Activated CD8-positive, alpha-beta memory T cell treated with anti-CD3 and anti-CD28 coated beads for 24 hours (primary cell): ENCODE measurements at places on chromosomes 3 and 15.

DNA sequence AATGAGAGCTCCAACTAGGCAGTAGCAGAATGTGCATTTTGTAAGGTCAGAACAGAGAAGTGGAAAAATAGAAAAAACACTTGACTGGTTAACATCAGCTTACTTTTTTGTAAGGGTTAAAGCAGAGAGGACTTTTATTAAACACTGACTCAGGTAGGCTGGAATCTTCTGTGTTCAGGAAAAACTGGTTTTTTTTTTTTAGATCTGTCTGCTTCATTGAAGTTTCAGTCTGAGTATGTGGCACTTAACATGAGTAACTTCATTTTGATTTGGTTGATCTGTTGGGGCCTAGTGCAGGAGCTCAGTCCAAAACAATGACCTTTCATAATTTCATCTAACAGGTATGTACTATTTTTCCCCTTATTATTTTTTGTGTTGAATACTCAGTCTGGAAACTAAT lies 141.1 kb downstream of the DOCK3 start:
- no peak for DNase-seq

DNA sequence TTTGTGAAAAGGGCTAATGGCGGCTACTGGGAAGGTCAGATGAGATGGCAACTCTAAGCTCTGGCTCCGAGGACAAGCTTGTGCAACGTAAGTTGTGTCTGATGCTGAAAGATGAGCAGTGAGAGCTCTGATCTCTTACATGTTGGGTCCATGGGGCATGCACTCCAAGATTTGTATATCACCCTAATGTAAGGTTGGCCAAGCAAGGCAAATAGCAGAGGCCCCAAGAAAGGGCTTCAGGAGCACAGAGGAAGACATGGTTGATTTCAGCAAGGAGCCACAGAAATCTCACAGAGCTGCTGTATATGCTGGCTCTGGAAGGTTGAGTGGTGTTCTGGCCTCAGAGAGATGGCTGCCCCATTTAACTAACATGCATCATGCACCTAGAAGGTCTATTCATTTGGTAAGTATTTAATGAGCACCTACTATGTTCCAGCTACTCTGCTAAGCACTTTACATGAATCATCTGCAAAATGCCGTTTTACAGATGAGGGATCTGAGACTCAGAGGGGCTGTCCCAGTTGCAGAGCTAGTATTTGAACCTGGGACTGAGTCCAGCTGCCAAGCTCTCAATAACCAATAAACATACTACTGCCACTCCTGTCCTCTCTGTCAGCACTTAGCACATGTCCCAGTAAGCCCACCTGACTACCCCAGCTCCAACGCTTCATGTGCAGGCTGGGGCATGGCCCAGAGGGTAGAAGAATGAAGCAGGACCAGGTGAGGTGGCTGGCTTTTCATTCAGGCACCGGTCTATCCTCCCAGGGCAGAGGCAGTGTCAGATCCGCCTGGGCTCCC lies 27.8 kb upstream of the ATP2B2 start:
- DNase-seq = peak; percentile 28

- DNase-seq = no peak
Measured at GRCh38 chr3:54079730-54080325, 42.5 kb upstream of the CACNA2D3 start.

GRCh38 chr15:49628379-49628778 lies 7.5 kb downstream of the DTWD1 start:
- DNase-seq = no peak

DNA sequence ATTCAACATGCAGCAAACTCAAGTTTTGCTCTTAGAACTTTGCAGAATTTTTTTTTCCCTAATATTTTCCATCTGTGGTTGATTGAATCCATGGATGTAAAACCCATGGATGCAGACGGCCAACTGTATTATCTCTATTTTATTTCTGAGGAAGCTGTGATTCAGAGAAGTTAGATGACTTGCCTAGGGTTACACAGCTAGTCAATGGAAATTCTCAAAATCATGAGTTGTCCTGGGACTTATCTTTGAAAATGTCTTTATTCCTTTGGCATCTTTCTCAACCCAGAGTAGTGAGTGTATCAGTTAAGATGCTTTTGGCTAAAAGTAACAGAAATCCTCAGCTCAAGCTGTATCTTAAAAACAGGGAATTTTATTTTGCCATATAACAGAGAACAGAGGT lies 107.9 kb upstream of the GALNT15 start:
- no peak for DNase-seq

GRCh38 chr3:18481946-18482548 lies 56.9 kb upstream of the SATB1 start:
- no peak for DNase-seq

DNA sequence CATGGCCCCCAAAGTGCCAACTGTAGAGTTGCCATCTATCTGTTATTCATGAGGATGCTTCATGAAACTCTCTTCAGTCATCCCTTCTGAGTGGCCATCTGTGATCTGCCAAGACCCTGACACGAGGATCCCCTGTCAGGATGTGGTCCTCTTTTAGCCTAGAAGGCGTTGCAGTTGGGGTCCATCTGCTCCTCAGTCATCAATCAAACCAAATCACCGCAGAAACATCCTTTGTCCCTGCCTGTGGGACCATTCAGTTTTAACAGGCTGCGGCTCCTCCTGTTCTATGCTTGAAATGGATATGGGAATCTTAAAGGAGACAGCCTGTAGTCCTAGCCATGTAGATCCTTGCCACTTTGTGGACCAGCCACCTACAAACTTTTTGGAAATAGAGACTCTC lies 5.9 kb upstream of the RPS27L start:
- DNase-seq = no peak

GRCh38 chr3:95341314-95341713 lies 1278.5 kb downstream of the NSUN3 start:
- no peak for DNase-seq

GRCh38 chr3:180280555-180280954 lies 243.8 kb upstream of the PEX5L start:
- DNase-seq = no peak

- DNase-seq = no peak
Measured at GRCh38 chr3:18864933-18865731, 283.2 kb upstream of the KCNH8 start.
